SK-N-SH (cell line): ENCODE measurements at places on chromosomes 6 and 20.
A peak's percentile ranks its signal among the peaks of the same experiment; 100 is the strongest.

DNA sequence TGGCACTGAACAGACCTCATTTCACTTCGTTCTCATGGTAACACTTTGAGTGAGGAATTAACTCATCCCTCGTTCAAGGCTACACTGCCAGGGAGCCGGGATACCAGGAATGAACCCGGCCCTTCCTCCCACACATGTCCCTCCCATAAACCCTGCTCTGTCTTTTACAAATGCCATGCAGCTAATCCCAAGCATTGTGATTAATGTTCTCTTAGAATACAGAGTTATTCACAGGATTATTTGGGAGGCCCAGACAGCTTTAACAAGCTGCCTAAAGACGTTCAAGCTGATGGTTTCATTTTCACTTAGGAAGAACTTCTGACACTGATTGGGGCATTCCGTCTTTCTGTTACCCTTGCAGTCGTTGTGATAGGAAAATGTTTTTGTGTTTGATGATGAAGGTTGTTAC, 42.5 kb upstream of the CD83 start:
- peak; percentile 19 for DNase-seq

DNA sequence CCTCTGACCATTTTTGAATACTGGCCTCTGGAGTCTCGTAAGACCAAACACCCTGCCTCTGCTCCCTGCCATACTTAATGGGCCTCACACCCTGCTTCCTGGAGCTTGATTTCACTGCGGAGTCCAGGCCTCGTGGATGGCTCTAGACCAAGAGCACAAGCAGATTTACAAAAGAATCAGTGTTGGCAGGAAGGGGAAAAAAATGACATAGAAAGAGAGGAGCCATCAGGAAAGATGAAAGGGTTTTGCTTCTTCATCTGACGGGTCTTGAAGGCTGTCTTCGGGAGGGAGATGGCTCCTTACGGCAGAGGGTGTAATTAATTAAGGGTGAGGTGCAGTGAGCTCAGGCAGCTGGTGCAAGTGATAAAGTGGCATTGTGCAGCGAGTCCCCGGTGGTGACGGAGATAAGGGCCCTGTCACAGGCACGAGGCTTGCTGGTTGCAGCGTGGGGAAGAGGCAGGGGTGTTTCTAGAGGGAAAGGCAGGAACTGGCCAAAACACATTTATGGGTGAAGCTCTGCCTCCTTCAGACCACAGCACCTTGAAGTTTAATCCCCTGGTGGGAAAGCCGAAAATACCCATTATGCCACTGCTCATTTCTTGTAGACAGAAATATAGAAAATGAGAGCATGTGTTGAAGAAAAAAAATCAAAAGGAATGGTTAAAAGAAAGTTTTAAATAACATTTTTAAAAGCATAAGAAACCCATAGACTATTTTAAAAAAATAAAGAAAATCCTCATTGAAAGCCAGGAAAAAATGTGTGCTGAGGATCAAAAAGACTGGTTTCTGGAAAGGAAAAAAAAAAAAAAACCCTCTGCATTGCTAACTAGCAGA, 128.6 kb upstream of the LRFN2 start:
- no peak for DNase-seq

DNA sequence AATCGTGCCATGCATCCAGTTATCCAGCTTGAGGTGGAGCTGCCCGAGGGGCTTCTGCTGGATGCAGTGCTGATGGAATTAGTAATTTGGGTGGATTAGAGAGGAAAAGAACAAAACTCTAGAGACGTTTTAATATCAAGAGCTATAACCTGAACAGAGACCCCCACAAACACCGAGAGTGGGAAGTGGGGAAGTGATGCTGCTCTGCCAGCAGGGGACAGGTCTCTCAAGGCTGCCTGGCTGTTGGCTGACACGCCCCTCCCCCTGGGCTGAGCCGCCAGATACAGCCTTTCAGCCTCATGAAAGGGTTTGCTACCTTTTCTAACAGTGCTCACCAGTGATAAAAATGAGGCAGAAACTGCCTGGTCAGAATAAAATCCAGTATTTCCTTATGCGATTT, 9.6 kb downstream of the LEMD2 start:
- DNase-seq, result peak; percentile 60

- DNase-seq, result no peak
Observed at GRCh38 chr6:6002005-6002847, 4.5 kb downstream of the NRN1 start.

- no peak for DNase-seq
Observed at GRCh38 chr6:152594701-152595100, 42.5 kb downstream of the SYNE1 start.

DNA sequence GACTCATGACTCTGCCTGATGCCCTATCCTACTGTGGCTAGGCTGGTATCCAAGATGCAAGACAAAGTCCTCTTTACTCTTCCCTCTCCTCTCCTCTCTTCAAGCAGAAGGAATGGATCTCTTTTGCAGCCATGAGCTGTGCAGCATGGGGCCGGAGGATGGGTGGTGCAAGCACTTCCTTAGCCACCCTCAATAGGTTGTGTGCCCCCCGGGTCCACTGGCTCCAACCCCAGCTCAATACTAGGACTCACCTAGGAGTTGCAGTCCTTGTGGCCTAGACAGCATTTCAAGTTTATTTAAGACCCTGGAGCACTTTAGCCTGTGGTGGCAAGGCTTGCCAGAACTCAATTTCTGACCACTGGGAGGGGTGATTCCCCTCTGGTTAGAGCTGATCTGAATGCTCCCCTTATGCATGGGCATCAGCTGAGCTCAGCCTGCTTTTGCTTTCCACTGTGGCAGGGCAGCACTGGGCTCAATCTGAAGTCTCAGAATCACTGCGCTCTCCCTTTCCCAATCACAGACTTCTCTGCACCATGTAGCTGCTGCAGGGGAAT, 29.0 kb upstream of the GRM4 start:
- no peak for DNase-seq

GRCh38 chr20:2655331-2656116, 3.1 kb downstream of the NOP56 start:
- DNase-seq, result no peak

GRCh38 chr6:65760285-65760684, 53.3 kb upstream of the EYS start:
- no peak for DNase-seq

DNA sequence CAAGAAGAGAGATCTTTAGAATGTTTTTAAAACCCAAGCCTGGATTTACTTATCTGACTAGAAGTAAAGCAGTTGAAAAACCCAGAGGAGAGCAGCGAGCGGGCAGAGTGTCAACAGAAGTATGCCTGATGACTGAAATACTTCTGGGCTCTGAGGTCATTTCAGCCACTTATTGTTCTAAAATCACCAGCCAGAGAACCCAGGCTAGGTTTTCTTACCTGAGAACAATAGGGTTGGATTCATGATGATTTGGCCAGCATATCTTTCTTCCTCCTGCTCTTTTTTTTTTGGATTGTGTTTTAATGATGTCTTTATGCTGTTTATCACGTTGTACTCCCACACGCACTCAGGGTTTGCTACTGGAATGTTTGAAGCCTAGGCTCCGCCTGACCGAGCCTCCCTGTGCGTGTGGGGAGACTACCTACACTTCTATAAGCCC, 63.0 kb upstream of the KIF25 start:
- no peak for DNase-seq

GRCh38 chr6:116229287-116229913, 24.5 kb downstream of the TSPYL4 start:
- peak; percentile 84 for DNase-seq

GRCh38 chr6:503610-504362, 112.2 kb downstream of the IRF4 start:
- DNase-seq, result no peak

DNA sequence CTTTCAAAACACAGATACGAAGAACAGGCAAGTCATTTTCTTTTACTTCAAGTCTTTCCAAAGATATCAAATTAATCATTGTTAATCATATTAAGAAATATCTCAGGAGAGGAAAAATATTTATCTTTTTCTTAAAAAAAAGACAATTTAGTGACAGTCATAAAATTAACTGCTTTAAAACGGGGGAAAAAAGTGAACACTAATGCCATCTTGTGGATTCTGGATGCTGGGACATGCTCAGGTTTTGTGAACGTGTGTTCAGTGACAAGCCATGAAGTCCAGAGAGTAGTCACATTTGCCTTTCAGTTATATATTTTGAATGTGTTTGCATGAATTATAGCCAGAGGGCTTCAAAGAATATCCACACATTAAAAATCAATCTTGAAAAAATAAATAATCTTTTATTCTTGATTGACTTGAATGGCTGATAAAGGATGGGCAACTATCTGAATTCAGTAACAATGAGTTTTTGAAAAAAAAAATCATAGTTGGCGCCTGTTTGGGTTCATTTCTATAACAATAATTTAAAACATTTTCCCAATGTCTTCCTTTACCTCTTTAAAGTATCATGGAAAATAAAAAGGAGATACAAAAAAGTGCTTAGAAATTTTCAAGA, 74.7 kb upstream of the NOX3 start:
- DNase-seq, result peak; percentile 44

- no peak for DNase-seq
Observed at GRCh38 chr6:134534708-134535149, 216.8 kb upstream of the SGK1 start.

- DNase-seq, result no peak
Observed at GRCh38 chr6:140385679-140386078, 1011.2 kb upstream of the CITED2 start.

GRCh38 chr6:99867026-99867425, 127.0 kb downstream of the MCHR2 start:
- no peak for DNase-seq

- DNase-seq, result no peak
Observed at GRCh38 chr6:66200390-66200789, 493.4 kb upstream of the EYS start.

GRCh38 chr20:4061987-4062386, 46.6 kb upstream of the RNF24 start:
- DNase-seq, result no peak

- no peak for DNase-seq
Observed at GRCh38 chr6:149235130-149235561, 82.4 kb upstream of the TAB2 start.

DNA sequence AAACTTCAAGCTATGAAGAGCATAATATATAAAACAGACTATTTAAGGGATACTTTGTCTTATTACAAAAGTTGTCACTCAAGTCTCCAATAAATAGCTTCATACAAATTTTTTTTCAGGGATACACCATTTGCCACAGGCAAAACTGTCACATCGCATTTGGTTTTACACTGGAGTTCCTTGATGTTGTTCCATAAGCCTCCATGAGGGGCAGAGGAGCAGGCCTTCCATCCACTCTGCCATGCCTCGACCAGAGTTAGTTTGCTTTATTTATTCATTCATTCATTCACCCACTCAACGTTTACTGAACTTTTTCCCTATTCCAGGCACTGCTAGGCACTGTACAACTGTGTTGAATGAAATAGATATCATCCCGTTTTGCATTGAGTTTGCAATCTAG, 246.6 kb downstream of the PHF3 start:
- peak; percentile 16 for DNase-seq

GRCh38 chr6:33414592-33415271, 3.2 kb downstream of the CUTA start:
- DNase-seq, result peak; percentile 65

DNA sequence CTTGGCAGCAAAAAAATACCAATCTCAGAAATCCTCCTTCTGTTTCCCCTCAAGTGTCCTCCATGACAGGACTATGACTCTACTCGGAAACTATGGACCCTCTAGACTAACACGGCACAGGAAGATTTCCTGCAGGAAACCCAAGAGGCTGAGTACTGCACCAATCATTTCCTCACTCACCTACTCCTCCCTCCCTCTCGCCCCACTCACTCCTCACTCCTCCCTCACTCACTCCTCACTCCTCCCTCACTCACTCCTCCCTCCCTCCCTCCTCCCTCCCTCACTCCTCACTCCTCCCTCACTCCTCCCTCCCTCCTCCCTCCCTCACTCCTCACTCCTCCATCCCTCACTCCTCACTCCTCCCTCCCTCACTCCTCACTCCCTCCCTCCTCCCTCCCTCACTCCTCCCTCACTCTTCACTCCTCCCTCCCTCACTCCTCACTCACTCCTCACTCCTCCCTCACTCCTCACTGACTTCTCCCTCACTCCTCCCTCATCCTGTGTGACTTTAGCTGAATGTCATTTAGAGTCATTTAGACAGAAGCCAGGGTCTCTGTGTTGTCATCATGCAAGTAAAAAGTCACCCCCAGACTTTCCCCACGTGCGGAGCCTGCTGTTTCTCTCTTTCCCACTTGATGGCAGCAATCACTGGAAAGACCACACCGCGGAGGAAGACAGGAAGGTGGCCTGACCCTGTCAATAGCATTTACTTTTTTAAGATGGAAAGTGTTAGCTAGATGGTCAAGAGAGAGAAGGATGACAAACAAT, 226.8 kb upstream of the PDE10A start:
- peak; percentile 65 for DNase-seq
